ENCODE measurements at places on chromosomes 2 and 18.

DNA sequence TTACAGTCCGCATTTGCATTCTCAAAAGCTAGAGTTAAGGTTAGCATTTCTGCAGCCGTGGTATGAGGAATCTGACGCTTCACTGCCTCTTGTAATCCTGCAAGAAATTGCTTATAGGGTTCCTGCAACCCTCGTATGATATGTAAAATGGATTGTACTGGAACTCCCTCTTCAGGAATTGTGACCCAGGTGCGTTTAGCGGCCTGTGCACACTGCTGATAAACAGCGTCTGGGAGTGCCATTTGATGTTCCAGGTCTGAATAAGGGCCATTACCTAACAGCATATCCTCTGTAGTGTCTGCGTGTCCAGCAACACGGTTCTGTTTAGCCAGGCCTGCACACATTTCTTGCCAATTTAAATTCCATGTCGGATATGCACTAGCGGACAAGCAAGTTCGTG is 42.5 kb downstream of the CXCR4 start:
- no peak for DNase-seq

GRCh38 chr2:28412625-28413151 is 20.0 kb downstream of the FOSL2 start:
- no peak for DNase-seq

DNA sequence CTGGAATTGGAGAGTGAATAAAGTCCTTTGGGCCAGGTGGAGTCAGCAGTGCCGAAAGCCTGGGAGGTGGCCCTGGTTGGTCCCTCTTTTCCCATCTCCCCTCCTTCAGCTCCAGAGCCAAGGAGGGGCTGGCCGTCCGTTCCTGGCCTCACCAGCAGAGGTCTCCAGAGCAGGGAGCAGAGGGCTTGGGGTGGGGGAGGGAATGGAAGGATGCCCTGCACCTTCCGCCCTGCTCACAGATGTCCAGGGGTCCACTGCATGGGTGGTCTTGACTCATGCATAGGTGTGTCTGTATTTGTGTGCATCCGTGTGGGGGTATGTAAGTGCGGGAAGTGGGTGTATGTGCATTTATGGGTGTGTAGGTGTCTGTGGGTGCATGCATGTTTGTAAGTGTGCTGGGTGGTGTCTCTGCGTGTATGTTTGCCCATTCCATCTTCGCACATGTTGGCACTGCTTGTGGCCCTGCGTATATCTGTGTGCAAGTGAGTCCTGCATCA is 201.8 kb downstream of the ZFP36L2 start:
- peak; percentile 3 for DNase-seq

DNA sequence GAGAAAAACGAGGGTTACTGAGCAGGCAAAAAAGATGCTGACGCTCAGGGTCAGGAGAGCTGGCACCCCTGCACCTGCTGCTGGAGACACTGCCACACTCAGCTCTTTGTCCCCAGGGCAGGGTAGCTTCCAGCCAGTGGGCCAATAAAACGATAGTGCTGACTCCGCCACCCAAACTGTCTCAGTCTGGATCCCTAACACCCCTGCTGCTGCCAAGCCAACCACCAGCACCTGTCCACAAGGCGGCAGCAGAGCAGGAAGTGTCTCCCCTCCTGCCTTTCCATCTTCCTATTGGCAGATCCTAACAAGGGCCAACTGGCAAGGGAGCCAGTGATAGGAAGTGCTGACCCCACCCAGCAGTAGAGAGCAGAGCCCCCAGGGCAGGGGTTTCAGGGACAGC is 531.5 kb upstream of the SALL3 start:
- no peak for DNase-seq

GRCh38 chr2:627340-627709 is 49.9 kb downstream of the TMEM18 start:
- no peak for DNase-seq

DNA sequence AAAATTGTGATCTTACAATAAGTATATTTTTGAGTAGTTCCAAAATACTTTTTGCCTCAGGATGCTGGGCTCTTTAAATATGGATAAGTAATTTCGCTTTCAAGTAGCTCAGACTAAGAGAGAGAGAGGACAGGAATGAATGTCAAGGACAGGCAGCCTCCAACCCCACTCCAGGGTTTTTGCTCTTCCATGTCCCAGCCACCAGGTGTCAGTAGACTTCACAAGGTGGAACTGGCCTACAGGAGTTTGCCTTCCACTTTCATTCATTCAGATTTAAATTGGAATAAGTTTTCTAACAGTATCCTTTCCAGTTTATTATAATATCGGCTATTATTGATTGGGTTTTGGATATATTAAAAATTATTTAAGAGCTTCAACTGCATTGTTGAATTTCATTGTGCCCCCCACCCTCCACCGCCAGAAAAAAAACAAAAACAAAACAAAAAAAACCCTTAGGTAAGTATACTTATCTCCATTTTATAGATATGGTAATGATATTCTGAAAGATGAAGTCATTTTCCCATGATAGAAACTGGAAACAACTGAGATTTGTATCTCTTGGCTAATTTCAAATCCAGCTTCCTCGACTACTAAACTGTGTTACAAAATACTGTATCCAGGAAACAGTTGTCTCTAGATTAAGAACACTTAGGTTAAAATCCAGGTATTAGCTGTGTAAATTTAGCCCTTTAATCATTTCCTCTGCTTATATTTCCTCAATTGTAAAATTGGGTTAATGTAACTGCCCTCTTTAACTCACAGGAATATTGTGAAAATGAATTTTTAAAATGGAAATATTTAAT is 793.1 kb downstream of the ERBB4 start:
- DNase-seq, result peak; percentile 72

DNA sequence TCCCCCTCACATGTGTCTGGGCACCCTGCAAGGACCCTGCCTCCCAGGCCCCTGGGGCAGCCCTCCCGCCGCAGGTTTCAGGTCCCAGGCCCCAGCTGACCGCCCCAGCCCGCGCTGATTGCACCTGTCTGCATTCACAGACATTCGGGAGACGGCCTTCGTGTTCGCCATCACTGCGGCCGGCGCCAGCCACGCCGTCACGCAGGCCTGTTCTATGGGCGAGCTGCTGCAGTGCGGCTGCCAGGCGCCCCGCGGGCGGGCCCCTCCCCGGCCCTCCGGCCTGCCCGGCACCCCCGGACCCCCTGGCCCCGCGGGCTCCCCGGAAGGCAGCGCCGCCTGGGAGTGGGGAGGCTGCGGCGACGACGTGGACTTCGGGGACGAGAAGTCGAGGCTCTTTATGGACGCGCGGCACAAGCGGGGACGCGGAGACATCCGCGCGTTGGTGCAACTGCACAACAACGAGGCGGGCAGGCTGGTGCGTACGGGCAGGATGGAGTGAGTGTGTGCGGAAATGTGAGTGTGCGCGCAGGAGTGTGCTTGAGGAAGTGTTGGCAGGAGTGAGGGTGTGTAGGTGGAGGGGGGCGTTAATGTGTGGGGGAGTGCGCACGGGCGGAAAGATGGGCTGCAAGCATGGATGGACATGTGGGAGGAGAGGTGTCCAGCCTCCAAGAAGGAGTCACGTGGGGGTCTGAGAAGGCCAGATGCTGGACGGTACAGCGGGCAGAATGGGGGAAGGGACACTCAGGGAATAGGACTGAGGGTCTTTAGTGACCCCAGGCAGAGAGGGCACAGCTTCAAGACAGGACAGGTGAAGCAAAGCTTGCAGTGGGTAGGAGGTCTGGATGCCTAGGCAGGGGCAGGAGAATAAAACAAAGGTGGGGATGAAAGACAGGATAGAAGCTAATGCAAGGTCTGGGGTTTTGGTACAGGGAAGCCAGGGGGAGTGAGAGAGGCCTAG is 9.0 kb upstream of the WNT10A start:
- no peak for DNase-seq

DNA sequence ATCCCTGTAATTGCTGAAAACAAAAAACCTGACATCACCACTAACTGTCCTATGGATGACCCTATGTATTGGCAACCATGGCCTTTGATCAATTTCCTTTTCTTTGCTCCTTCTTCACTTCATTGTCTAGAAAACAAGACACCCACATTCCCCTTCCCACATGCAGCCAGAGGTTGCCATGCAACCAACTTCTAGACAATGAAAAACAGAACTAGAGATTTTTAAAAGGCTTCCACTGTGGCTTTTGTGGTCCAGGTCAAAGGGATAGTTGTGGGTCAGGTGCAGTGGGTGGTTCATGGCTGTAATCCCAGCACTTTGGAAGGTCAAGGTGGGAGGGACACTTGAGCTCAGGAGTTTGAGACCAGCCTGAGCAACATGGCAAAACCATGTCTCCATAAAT is 139.3 kb upstream of the DOK6 start:
- no peak for DNase-seq

DNA sequence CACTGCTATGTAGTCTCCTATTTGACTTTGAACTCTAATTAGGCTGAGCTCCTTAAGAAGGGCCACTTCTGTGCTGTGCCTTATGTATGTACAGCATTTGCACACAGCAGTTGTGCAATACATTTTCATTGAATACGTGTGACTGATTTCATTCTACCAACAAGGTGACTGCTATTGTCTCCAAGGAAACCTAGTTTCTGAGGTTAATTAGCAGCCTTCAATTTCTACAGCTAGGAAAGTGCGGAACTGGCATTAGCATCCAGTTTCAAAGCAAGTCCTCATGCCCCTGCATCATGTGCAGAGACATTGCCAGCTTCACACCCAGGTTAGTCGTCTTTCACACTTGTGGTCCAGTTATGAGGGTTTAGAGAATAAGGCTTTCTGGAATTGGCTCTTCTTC is 58.6 kb downstream of the NCK2 start:
- DNase-seq, result no peak

GRCh38 chr2:214203214-214203613 is 207.6 kb upstream of the VWC2L start:
- no peak for DNase-seq

- no peak for DNase-seq
Measured at GRCh38 chr2:158967114-158967730, 1.2 kb upstream of the TANC1 start.

- no peak for DNase-seq
Measured at GRCh38 chr18:4016391-4017049, 438.6 kb downstream of the DLGAP1 start.

DNA sequence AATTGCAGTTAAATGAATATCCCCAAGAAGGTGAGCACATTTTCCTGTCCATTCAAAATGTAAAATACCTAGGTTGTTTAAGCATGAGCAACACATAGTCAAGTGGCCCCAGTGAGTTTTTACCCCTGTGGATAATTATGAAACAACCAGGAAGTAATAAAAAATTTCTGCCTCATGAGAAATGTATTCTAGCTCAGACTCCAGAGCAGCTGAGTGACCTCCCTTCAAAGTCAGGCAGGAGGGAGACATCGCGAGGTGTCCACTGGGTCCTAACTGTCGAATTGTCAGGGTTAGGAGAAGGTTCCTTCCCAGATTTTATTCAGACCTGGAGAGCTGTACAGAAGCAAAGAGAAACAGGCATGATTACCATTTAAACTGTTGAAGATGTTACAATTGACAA is 416.6 kb upstream of the SMIM21 start:
- no peak for DNase-seq

GRCh38 chr2:44555700-44556099 is 194.0 kb downstream of the CAMKMT start:
- no peak for DNase-seq

DNA sequence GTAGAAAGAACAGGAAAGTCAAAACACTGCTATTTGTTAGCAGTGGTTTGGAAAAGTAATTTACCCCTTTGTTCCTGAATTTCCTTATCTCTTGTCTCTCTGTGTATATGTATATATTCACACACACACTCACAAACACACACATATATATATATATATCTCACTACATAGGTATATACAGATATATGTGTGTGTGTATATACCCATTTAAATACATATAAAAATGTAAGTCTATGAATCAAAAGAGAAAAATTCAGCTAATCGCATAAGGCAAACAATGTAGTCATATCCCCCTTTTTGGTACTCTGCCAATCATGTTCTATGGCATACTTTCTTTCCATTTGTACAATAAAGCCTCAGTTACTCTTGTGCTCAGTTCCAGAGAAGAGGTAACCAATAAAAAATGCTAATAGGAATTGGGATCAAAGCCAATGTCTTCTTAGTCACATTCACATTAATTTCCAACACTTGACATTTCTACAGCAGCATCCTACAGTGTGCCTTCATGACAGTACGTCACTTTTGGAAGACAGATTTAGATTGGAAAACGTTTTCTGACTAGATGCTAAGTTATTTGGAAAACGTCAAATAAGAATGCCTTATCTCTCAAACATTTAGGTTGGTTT is 94.6 kb downstream of the MC4R start:
- DNase-seq, result no peak

Measured in NCI-H510A treated with DMSO at 0.1 percent for 48 hours (cell line).